Activated CD4-positive, alpha-beta memory T cell treated with anti-CD3 and anti-CD28 coated beads for 36 hours (primary cell): ENCODE measurements at places on chromosomes 5 and 9. TPM values are rescaled to one million over a fixed set of nuclear protein-coding genes. Genes with fewer than 3 reads are reported as not detected.

Gene MINAR2
- total RNA-seq: not detected

Gene CDKN2B
- total RNA-seq: 0.05 TPM

Gene UBAC1
- total RNA-seq: 42.0 TPM

Gene MSX2
- not detected for total RNA-seq

Gene FBLL1
- total RNA-seq: 0.15 TPM

Gene PPP3R2
- total RNA-seq: not detected

Gene C5orf52
- not detected for total RNA-seq

Gene CYSRT1
- total RNA-seq: 0.21 TPM

Gene SLC34A3
- total RNA-seq: not detected

Gene NR5A1
- total RNA-seq: not detected

Gene FLT4
- total RNA-seq: 1.4 TPM

Gene SH3PXD2B
- total RNA-seq: 1.1 TPM

Gene SERF1B
- total RNA-seq: 26.0 TPM

Gene FOXI1
- not detected for total RNA-seq

Gene CSF1R
- total RNA-seq: 0.78 TPM

Gene DIPK1B
- total RNA-seq: not detected

Gene ELOVL7
- 0.38 TPM for total RNA-seq

Gene LCP2
- 212 TPM for total RNA-seq

Gene SCGB3A1
- not detected for total RNA-seq

Gene FAM151B
- total RNA-seq: 0.24 TPM

Gene JAKMIP2
- 0.99 TPM for total RNA-seq

Gene CAAP1
- total RNA-seq: 18.8 TPM
